HuH-7 (cell line): ENCODE measurements at places on chromosomes 16 and 17.

DNA sequence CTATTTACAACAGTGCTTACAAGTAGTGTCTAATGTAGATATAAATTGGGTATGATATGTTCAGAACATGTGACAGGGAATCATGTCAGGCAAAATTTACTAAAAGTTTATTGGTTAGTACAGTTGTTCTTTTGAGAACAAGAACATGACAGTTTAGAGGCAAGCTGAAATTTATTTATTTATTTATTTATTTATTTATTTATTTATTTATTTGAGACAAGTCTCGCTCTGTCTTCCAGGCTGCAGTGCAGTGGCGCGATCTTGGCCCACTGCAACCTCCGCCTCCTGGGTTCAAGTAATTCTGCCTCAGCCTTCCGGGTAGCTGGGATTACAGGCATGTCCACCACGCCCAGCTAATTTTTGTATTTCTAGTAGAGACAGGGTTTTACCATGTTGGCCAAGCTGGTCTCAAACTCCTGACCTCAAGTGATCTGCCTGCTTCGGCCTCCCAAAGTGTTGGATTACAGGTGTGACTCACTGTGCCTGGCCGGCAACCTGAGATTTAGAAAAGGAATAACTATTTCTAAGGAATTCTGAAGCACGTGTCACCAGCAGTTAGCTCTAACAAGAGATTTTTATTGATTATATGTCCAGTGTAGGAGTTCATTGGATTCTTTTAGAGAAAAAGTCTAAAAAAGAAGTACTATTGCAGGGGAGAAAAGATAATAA, 24.9 kb downstream of the MRTFB start:
- no peak for DNase-seq

DNA sequence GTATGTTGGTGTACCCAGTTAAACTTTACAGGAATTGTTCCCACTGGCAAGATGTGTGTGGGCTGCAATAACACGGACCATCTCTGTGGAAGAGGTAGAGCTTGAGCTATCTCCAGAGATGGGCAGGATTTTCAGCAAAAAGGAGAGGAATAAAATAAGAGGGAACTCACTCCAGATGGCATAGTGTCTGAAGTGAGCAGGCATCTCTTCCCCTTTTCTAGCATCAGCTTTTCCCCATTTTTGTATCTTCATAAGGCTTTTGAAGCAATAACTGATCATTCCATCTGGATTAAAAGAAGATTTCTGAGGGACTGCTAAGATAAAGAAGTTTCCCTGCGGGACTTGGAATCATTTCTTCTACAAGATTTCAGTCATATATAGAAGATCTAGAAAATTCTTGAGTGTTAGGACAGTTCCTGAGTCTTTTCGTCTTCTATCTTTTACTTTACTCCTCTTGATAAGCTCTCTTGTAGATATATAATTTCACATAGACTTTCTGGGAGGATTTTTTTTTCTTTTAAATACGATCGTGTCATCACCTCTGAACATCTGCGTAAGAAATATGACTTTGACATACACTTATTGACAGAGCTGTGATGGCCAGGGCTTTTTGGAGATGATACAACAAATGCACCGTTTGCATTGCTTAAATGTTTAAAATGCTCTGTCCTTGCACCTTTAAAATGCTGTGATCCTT, 2.1 kb downstream of the CPD start:
- no peak for DNase-seq

- DNase-seq = peak; percentile 96
Measured at GRCh38 chr17:74981979-74982662, 5.3 kb upstream of the CDR2L start.

DNA sequence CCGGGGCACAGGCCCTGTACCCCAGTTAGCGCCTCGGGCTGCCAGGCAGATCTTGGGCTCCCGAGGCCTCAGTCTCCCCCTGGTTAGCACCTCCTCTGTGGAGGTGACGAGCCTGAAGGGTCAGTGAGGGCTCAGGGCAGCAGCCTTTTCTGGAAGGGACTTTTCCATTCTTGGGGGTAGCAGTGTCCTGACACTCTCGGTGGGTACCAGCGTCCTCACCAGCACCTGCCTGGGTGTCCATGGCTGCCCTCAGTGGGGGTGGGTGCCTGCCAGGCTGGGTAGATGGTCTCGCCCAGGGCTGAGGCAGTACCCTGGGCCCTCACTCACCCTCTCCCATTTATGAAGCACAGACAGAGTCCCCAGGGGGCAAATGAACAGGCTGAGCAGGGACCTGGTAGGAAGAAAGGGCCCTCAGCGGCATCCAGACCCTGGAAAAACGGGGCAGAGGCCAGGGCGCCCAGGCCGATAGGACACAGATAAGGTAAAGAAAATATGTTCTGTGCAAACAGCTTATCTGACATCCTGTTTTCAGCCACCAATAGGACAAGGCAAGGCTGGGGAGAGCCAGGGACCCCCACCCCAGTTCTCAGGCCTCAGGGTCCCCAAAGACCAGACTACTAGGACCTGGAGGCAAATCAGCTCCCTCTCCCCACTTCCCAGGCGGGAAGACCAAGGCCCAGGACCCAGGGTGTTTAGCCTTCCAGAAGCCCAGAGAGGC, 50.9 kb downstream of the ZFPM1 start:
- DNase-seq = no peak

DNA sequence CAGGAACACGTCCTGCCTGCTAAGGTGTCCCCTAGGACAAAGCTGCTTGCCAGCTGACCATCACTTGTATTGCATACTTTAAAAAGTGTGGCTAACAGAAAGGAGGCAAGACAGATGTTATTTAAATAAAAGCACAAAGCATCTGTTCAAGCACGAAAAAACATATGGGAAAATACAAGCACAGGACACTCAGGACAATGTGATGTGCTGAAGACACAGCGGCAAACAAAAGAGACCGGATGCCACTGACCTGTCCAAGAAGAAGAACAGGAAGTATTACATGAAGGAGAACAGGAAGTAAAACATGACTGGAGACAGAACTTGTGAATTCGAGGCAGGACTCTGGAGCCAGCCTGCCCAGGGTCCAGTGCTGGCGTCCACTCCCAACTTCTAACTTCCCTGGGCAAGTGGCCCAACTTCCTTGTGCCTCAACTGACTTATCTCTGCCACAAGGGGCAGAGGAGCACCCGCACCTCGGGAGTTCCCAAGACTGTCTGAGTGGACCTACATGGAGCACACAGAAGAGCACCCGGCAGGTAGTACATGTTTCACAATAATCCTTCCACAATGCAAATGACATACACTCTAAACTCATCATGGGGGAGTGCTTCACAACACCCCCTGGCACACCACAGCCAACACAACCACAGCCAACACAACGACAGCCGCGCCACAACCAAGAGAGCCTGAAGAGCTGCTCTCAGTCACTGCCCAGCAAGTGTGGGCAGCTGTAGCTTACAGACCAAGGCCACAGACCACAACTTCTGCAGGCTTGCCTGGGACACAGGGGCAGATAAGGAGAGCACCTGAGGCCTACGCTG, 36.6 kb downstream of the ANKRD11 start:
- no peak for DNase-seq

- DNase-seq = no peak
Measured at GRCh38 chr17:49110509-49110908, 22.1 kb upstream of the B4GALNT2 start.
